GM04503 (cell line): ENCODE measurements at places on chromosomes 11 and 22.

GRCh38 chr22:38040953-38041759, 16.0 kb upstream of the PICK1 start:
- DNase-seq = no peak

GRCh38 chr11:1822648-1823375, 12.0 kb upstream of the SYT8 start:
- DNase-seq = no peak

GRCh38 chr22:19271856-19272535, 19.5 kb downstream of the CLTCL1 start:
- no peak for DNase-seq

DNA sequence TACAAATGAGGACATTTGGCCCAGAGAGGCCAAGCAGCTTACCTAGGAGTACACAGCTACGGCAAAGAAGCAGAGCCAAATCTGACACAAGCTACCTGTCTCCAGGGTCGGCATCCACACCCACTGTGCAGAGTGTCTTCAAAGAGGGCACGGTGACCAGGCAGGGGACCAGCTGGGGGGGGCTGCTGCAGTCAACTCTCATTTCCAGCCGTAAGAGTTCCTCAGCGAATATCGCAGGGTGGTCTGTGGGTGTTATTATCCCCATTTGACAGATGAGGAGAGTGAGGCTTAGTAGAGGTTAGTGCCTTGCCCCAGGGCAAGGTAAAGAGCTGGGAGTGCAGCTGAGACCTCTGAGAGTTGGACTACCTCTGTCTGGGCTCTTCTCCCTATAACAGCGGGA, 7.1 kb upstream of the PPFIA1 start:
- no peak for DNase-seq

DNA sequence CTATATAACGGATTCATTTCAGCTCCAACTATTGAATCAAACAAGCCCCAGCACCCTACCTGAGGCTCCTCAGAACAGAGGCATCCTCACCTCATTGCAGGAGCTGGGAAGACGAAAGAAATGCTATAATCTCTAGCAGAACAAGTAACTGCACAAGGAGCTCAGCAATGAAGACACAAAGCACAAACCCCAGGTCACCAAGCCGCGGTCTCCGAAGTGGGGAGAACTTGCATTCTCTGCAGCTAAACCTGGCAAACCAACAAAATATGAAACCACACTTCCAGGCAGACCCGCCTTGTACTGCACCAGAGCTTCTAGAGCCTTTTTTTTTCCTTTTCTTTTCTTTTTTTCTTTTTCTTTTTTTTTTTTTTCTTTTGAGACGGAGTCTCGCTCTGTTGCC, 21.8 kb upstream of the CD5 start:
- DNase-seq = no peak

DNA sequence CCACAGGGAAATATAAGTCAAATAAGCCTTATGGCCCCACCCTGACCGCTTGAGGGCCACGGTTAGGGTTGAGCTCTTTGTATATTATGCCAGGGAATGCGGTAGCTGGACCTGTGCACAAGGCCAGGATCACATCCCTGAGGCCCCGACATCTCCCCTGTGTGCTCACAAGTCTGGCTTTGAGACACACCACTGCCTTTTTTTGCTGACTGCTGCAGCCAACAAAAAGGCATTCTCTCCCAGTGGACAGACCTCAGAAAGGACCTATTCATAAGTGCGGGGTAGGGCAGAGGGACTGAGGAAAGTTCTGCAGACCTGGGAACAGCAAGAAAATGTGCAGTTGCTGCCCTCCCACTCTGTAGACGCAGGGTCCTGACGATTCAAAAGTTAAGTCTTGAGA, 3.4 kb upstream of the SIDT2 start:
- no peak for DNase-seq

DNA sequence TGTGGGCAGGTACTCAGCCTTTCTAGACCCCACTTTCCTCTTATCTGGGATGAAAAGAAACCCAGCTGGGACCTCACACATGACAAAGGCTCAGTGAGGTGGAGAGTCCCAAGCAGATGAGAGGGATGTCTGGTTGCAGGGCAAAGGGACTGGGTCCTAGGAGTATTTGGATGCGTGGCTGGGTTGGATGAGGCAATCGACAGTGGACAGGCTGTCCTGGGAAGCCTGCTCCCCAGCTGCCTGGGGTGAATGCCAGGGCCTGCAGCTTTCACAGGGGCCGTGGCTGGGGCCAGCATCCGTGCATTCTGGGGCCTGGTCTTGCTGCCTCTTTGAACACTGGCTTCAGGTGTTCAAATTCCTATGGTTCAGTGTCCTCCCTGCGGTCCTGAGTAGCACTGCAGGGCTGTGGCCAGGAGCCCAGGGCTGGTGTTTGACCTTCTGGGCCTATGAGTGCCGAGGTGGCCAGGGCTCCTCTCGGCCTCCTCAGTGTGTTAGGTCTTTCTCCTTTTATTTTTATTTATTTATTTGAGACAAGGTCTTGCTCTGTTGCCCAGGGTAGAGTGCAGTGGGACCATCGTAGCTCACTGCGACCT, 65.3 kb downstream of the MCM5 start:
- DNase-seq = no peak

DNA sequence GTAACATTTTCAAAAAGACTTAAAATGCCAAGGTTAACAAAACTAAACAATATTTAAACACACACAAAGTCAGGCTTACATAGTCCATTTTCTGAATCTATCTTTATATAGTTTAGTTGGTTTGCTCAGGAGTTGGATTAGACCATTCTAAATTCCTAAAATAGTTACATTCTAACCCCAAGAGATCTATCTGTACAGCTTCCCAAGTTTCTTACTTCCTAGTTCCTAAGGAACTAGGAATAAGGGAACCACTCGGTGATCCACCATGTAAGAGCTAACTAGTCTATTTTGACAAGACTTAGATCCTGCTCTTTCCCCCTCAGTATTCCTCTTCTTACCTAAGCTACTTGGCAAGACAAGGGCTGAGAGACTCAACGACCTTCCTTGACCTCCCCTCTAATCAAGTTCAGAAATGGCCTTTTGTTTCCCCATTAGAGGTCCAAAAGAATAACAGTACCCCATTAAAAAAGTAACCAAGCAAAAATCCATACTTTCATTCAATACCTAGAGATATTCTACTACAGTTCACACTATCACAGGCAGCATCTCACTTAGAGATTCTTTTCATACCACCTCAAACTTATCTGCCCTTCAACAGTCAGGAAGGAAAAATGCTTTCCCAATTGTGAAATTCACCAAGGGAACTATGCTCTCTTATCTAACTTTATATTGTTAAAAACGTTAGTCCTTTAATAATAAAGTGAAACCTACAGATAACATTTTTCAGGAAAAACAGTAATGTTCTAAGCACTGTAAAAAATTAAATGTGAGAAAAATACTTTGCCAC, 253.1 kb downstream of the TTC28 start:
- no peak for DNase-seq

- no peak for DNase-seq
Measured at GRCh38 chr11:134574425-134574824, 162.4 kb upstream of the B3GAT1 start.

DNA sequence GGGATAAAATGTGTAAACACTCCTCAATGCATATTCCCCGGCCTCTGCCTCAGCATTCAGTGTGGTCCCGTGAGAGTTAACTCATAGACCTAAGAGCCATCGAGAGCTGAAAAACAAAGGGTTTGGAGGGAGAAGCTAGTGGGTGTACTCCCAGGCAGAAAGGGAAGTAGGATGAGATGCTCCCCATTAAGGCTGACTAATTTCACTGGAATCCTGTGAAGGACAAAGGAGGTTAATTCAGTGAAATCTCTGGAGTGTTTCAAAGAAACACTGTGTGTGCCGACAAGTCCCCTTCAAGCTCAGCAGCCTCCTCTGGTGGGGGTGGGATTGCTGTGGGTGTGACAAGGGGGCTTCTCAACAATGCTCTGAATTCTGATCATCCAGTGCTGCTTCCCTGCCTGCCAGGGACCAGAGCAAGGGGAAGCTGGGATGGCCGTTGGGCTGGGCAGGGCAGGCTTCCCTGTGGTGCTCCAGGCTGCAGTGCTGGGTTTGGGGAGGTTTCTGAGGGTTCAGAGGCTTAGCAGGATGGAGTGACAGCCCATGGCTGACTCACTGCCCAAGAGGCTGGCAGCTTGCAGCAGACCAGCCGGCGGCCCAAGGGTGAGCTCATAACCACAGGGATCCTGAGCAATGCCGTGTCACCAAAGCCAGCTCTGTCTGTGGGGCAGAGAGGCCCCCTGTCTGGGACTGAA, 61.4 kb upstream of the BMAL1 start:
- DNase-seq = peak; percentile 93

DNA sequence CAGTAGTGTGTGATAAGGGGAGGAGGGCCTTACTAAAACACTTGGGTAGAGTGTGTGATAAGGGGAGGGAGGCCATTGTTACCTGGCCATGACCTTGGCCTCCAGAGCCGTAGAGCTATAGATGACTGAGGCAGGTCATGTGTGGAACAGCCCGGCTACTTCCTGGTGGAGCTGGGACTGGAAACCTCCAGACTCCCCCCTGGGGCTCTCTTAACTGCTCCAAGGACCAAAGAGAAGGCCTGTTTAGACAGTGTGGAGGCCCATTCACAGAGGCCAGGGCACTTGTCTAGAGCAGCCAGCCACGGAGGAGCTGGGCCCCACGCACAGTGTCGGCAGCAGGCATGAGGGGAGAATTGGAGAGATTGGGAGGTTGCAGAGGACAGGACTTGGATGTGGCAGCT, 12.5 kb upstream of the MICALL1 start:
- DNase-seq = no peak

- no peak for DNase-seq
Measured at GRCh38 chr11:10498022-10498400, 42.9 kb downstream of the AMPD3 start.

- DNase-seq = no peak
Measured at GRCh38 chr11:64247729-64248531, 1.2 kb upstream of the PPP1R14B start.
